ENCODE measurements at places on chromosomes 1 and 21.
A peak's percentile ranks its signal among the peaks of the same experiment; 100 is the strongest.

DNA sequence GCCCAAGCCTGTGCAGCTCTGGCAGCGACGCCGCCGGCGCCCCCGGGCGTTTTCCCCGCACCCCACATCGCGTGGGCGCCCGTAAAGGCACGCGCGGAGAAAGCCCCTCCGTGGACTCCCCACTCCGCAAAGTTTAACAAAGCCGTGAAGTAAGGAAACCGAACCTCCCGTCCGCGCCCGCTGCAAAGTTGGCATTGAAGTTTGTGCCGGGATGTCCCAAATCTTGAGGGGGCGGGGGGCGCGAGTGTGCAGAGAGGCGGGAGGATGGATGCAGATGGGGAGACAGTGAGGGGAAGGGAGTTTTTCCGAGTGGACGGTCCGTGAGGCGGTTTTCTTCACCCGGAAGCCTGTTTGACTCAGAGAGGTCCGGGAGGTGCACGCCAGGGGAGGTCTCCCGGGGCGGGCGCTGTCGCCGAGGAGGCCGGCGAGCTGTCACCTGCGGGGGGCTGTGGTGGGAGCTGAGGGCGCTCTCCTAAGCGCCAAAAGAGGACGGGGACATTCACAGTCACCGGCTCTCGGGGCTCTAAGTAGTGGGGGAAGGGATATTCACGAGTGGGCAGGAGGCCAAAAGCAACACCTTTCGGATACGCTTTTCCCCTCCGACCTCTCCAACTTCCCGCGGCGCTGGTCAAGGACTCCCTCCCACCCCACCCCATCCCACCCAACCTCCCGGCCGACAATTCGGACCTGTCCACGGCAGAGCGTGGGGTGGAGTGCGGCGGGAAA is 1.3 kb downstream of the WLS start:
- H3K27ac ChIP-seq = peak overlapping the region; percentile 76
- DNase-seq = peak; percentile 43
- H3K4me3 ChIP-seq = peak overlapping the region; percentile 93

DNA sequence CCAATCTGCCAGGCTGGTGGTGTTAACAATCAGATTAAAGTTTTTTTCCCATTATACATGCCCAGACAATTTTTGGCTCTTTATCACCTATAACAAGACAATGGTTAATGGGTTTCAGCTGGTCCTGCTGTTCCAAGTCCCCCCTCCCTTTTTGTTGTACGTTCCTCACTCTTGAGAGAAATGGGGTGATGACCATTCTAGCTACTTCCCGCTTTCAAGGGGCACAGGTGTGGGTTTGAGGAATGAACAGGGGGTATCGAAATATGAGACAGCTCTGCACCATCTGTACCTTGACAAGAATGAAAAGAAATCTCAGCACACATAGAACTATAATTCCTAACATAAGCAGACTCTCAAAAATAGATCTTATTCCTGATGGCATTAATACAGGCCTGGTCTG is 326.8 kb downstream of the PTPRU start:
- no peaks in the 10 kb centered on the region for H3K4me1 ChIP-seq
- no peak for DNase-seq
- H3K36me3 ChIP-seq = no peaks in the 10 kb centered on the region
- H3K4me3 ChIP-seq = no peak overlapping the region

DNA sequence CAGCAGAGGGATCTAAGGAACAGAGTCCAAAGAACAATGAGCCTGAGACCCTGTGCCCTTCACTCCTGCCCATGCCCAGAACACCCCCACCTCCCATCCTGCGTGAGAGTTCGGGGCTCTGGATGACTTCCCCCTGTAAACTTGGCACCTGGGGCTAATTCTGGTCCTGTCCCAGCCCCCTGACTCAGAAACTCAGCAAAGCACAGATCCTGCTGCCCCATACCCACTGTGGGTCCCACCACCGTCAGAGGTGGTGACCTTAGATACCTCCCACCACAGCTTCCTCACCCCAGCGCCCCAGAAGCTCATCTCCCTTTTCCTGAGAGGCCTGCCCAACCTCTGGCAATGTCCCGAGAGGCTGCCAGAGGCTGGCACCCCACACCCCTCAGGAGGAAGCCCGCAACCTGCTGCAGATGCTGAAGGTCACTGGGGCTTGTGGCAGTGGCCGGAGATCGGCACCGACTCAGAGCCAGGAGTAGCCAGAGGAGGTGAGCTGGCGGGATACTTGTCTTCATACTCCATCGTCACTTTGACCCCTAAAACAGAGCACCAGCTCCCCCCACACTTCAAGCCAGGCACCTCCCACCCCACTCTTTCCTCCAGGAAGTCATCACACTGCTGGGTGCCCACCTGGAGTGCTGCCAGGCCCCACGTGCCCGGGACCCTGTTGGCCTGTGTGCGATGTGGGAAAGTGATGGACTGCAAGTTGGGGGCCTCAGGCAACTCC is 111.6 kb upstream of the IFFO2 start:
- no peaks in the 10 kb centered on the region for H3K4me1 ChIP-seq
- H3K4me3 ChIP-seq = no peak overlapping the region
- H3K36me3 ChIP-seq = peaks cover 2% of the 10 kb centered on the region
- no peaks in the 10 kb centered on the region for H3K27me3 ChIP-seq
- H3K27ac ChIP-seq = no peak overlapping the region

DNA sequence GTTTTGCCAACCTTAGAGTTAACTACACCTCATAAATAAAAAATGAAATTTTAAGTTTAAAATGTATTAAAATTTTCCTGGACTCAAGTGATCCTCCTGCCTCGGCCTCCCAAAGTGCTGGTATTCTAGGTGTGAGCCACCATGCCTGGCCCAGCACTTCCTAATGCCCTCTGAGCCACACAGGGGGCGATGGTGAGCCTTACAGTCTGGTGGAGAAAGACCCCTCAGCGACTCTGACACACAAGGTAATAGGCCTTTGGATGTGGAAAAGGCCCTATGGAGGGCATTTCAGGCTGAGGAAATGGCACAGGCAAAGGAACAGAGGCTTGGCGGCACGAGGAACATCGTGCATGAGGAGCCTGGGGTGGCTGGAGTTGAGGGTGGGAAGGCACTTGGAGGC is 6.7 kb downstream of the CITED4 start:
- no peak for DNase-seq
- H3K4me1 ChIP-seq = peaks cover 10% of the 10 kb centered on the region
- peaks cover 4% of the 10 kb centered on the region for H3K27me3 ChIP-seq

DNA sequence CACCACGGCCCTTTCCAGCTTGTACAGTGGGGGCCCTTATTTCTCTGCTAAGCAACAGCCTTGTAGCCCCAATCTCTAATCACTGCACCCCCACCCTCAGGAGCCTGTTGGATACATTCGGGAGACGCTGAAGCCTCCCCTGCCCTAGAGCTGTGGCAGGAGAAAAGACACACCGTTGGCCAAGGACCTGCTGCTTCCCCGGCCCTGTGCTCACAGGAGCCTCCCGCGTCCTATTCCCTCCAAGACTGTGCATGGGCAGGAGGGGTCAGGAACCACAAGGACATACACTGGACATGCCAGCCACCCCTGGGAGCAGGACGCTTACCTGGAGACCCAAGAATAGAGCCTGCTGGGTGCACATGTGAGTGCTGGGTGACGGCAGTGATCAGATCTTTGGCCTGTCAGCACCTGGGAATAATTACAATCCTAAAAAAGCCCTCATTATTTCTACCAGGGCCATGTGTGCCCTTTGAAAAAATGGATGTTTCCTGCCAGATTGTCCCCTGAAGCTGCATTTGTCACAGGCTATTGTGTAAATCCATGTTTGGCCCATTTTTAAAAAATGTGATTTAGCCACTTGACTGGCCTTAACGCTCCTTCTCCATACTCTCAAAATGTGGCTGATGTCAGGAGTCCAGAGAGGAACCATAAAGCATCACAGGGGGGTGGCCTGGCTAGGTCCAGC is 590.6 kb downstream of the MATN1 start:
- no peak for DNase-seq
- peaks cover 35% of the 10 kb centered on the region for H3K4me1 ChIP-seq
- H3K4me3 ChIP-seq = no peak overlapping the region
- no peaks in the 10 kb centered on the region for H3K27me3 ChIP-seq
- H3K27ac ChIP-seq = no peak overlapping the region

GRCh38 chr1:5770981-5771765 is 221.1 kb downstream of the NPHP4 start:
- no peak overlapping the region for H3K4me3 ChIP-seq
- no peaks in the 10 kb centered on the region for H3K4me1 ChIP-seq
- DNase-seq = peak; percentile 3
- no peak overlapping the region for H3K27ac ChIP-seq
- peaks cover 13% of the 10 kb centered on the region for H3K27me3 ChIP-seq
- H3K36me3 ChIP-seq = no peaks in the 10 kb centered on the region

Data from cardiac muscle cell (in vitro differentiated cells and primary cell).